Ovary (tissue), 10 donors: ENCODE measurements at places on chromosomes 7 and 10.
A peak's percentile ranks its signal among the peaks of the same experiment; 100 is the strongest.

DNA sequence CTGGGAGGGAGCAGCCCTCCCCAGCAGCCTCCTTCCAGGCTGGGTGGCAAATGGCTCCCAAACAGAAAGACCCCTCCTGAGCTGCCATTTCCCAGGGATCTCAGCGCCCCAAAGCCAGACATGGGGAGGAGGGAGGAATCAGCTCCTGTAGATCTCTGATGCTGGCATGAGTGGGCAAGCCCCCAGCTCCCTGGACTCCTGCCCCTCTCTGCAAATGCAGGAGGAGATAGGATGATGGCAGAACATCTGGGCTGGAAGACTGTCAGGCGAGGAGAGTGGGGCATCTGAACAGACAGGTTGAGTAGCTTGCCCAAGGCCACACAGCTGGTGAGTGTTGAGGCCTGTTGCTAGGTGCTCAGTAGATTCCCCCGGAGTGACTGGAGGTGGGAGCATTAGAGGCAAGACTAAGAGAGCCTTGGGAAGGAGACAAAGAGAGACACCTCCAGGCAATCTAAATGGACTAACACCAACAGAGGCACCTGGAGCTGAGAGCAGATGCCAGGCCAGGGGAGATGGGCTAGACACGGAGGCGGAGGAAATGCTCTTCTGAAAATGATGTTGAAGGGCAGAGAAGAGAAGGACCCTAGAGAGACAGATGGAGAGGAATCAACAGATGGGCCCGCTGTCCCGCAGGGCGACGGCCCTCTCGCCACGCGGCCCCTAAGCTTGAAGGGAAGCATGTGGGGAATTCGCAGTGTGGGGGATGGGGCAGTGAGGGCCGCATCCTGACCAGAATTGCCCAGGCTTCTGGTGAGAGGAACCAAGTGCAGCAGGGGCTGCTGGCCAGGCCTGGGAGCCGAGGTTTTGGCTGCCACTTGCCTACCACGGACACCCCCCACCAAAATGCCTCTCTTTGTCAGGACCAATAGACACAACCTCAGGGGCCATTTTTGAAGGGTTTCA, 84.8 kb upstream of the LRRC4 start:
- no peaks in the 10 kb centered on the region for H3K4me1 ChIP-seq
- no peaks in the 10 kb centered on the region for H3K27me3 ChIP-seq
- H3K27ac ChIP-seq: no peak overlapping the region
- no peak overlapping the region for H3K4me3 ChIP-seq

- no peaks in the 10 kb centered on the region for H3K4me1 ChIP-seq
- H3K4me3 ChIP-seq: no peak overlapping the region
- H3K27ac ChIP-seq: no peak overlapping the region
- DNase-seq: no peak
Measured at GRCh38 chr7:93992421-93993110, 11.6 kb downstream of the BET1 start.

DNA sequence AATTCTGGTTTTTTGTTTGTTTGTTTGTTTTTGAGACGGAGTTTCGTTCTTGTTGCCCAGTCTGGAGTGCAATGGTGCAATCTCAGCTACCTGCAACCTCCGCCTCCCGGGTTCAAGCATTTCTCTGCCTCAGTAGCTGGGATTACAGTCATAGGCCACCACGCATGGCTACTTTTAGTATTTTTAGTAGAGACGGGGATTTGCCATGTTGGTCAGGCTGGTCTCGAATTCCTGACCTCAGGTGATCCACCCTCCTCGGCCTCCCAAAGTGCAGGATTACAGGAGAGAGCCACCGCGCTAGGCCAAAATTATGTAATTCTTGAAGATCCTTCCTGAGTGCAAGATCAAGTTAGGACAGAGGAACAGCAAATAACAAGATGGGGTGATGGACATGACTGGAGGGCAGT, 719 bp downstream of the ZNF33B start:
- DNase-seq: no peak
- no peaks in the 10 kb centered on the region for H3K27me3 ChIP-seq
- H3K4me3 ChIP-seq: peak overlapping the region; percentile 82
- no peaks in the 10 kb centered on the region for H3K36me3 ChIP-seq
- peak overlapping the region; percentile 96 for H3K27ac ChIP-seq

DNA sequence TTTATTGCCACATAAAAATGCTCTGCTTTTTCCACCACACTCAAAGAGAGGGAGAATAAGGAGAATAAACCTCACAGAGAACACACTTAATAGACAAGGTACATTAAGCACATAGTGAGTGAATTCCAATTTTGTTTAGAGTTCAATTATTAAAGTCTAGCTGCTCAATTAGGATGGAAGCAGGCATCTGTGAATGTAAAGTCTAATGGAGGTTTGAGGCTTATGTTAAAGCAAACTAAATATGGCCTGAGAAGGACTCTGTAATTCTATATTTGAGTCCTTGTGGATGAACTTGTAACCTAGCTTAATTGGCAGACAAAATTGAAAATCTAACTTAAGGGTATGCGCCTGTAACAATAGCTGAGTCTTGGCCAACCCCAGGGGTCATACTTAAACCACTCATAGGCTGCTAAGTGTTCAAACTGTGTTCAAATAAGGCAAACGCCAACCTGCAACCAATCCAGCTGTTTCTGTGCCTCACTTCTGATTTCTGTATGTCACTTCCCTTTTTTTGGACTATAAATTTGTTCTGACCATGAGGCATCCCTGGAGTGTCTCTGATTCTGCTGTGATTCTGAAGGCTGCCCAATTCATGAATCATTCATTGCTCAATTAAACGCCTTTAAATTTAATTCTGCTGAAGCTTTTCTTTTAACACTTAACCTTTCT, 31.3 kb upstream of the NME8 start:
- H3K4me3 ChIP-seq: no peak overlapping the region
- no peaks in the 10 kb centered on the region for H3K27me3 ChIP-seq
- no peak for DNase-seq
- no peaks in the 10 kb centered on the region for H3K36me3 ChIP-seq

GRCh38 chr7:158774952-158775351, 54.4 kb downstream of the ESYT2 start:
- peaks cover 6% of the 10 kb centered on the region for H3K4me1 ChIP-seq
- H3K4me3 ChIP-seq: no peak overlapping the region
- no peak overlapping the region for H3K27ac ChIP-seq
- H3K36me3 ChIP-seq: no peaks in the 10 kb centered on the region

DNA sequence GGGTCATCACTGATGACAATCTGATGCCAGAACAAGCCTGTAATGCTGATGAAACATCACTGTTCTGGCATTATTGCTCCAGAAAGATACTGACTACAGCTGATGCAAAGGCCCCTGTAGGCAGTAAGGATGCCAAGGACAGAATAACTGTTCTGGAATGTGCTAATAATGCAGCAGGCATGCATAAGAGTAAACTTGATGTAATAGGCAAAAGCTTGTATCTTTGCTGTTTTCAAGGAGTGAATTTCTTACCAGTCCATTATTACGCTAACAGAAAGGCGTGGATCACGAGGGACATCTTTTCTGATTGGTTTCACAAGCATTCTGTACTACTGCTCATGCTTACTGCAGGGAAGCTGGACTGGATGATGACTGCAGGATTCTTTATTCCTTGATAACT, 18.7 kb downstream of the LCOR start:
- H3K27ac ChIP-seq: no peak overlapping the region
- H3K27me3 ChIP-seq: no peaks in the 10 kb centered on the region
- no peaks in the 10 kb centered on the region for H3K36me3 ChIP-seq
- peaks cover 6% of the 10 kb centered on the region for H3K4me1 ChIP-seq
- no peak for DNase-seq

GRCh38 chr7:101823596-101823995, 6.2 kb downstream of the CUX1 start:
- no peak overlapping the region for H3K27ac ChIP-seq
- H3K36me3 ChIP-seq: no peaks in the 10 kb centered on the region
- no peak for DNase-seq
- peaks cover 4% of the 10 kb centered on the region for H3K4me1 ChIP-seq

DNA sequence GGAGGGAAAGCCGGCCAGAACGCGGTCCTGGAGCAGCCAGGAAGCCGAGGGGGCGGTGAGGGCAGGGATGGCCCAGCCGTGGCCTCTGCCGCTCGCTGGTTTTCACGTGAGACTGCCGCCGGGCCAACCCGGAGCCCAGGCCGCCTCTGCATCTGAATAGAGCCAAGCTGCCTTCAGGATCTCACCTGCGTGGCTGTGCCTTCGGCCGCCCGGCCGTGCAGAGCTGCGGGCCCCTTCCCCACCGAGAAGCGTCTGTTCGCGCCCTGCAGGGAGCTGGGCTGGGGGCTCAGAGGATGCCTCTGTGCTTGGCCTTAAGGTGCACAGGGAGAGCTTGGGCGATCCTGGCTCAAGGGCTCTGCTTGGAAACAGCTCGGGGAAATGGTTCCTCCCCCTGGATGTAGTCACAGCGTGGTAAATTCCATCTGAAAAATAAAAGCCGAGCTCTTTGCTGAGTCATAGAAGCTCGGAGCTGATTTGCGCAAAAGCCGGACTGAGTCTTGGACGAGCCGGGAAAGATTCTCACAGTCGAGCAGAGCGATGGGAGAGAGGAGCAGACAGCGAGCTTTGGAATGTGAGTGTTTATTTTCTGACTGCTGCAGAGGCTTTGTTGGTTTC, at the start of gene JAKMIP3:
Gene JAKMIP3 (plus strand): TSS at position 456 of the 615 bp plus-strand sequence. CDS start 38,863 bp downstream, outside the sequence.
- H3K36me3 ChIP-seq: no peaks in the 10 kb centered on the region
- no peaks in the 10 kb centered on the region for H3K27me3 ChIP-seq
- peak within 1 kb of the TSS; percentile 53 for H3K4me3 ChIP-seq
- peaks cover 1% of the 10 kb centered on the region for H3K4me1 ChIP-seq
- H3K27ac ChIP-seq: peak within 1 kb of the TSS; percentile 80

DNA sequence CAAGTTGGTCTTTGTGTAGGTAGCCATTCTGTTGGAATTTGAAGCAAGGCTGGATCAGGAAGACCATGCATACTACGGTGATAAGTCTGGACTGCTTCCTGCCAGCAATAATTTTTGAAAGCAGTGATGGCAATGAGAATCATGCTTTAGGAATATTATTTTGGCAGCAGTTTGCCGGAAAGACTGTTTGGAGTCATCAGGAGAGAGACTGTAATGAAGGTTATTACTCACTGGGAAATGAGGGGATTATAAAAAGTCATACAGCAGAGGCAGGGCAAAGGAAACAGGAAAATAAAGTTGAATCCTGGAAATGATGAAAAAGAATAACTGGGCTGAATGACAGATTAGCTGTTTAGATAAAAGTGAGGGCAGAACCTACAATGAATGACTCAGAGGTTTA, 1136.8 kb upstream of the AUTS2 start:
- DNase-seq: no peak
- H3K4me3 ChIP-seq: no peak overlapping the region
- H3K36me3 ChIP-seq: no peaks in the 10 kb centered on the region
- H3K27ac ChIP-seq: no peak overlapping the region

- H3K27me3 ChIP-seq: no peaks in the 10 kb centered on the region
- H3K36me3 ChIP-seq: no peaks in the 10 kb centered on the region
- no peak overlapping the region for H3K27ac ChIP-seq
- no peaks in the 10 kb centered on the region for H3K4me1 ChIP-seq
- DNase-seq: no peak
Measured at GRCh38 chr7:20114468-20114867, 102.7 kb downstream of the MACC1 start.

DNA sequence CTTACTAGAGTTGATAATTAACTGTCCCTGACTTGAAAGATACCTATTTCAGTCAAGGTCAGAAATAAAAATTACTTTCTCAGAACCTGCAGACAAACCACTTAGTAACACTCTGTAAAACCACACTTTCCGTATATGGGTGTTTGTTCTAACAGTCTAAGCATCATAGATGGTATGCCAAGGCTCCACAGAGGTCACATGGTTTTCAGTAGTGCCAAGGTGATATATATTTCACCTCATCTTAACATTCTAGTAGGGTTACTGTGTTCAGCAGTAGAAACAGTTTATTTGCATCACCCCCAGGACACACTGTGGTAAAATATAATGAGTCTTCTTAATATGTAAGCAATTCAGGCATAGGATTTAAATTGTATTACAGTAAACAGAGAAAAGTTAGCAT, 61.5 kb downstream of the KCND2 start:
- no peaks in the 10 kb centered on the region for H3K4me1 ChIP-seq
- H3K4me3 ChIP-seq: no peak overlapping the region
- no peak for DNase-seq
- H3K27ac ChIP-seq: no peak overlapping the region
- H3K36me3 ChIP-seq: no peaks in the 10 kb centered on the region
